ENCODE measurements at places on chromosomes 6 and 20. TPM values are rescaled to one million over a fixed set of nuclear protein-coding genes. Genes with fewer than 3 reads are reported as not detected.

Gene ADTRP
- total RNA-seq, result 1.4 TPM

Gene EBF4
- total RNA-seq, result 1.5 TPM

DNA sequence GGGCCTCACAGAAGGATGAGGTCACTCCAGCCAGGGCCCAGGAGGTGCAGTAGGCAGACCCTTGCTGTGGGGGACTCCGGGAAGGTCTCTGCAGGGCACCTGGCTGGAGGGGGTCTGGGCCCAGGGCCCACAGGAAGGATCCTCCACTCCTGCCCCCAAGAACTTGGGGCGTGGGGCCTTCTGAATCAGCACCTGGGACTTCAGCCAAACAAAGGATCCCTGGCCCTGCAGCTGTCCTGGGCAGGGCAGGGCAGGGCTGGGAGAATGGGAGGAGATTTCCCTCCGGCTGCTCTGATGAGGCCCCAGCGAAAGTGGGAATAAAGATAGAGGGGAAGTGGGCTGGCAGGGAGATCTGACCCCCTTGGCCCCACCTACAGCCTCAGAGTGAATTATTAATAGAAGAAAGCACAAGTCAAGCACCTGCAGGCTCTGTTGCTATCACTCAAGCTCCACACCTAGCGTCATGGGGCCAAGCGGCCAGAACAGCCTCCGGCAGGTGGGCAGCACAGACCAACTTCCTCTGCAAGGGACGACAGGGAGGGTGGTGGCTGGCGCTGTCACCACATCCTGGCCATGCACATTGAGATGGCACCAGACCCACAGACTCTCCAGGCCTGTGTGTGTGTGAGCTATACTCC, 61.6 kb upstream of the MRPS10 start:
- peak; percentile 79 for DNase-seq

DNA sequence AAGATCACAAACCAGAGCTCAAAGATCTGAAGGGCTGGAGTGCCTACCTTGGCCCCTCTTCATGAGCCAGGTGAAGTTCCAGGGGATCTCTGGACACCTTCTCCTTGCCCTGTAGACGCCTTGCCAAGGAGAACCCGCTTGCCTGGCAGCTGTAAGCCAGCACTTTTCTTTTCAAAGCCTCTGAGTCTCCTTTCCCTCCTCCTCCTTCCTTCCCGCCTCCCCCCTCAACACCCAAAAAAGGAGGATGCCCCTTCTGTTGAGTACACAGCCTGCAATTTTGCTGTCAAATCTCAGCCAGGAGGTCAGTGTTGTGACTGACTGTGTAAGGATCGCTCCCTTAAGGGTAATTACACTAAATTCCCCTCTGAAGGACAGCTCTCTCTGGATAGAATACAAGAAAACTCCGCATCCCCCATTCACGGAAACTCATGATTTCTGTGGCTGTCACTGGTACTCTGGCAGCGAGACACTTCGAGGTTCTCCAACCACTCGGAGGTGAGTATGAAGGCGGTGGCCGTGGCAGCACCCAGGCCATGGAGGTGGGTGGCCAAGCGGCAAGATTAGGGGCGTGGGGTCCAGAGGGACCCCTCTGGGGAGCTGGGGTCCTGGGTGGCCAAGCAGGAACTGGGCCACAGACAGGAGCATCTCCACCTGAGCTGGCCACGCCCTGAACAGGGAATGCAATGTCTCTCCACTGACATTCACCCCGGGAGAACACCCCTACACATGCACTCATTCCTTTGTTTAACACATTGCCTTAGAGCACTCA, 23.2 kb upstream of the FOXP4 start:
- no peak for DNase-seq

- DNase-seq, result no peak
Measured at GRCh38 chr6:13371421-13372072, 43.2 kb upstream of the TBC1D7 start.

DNA sequence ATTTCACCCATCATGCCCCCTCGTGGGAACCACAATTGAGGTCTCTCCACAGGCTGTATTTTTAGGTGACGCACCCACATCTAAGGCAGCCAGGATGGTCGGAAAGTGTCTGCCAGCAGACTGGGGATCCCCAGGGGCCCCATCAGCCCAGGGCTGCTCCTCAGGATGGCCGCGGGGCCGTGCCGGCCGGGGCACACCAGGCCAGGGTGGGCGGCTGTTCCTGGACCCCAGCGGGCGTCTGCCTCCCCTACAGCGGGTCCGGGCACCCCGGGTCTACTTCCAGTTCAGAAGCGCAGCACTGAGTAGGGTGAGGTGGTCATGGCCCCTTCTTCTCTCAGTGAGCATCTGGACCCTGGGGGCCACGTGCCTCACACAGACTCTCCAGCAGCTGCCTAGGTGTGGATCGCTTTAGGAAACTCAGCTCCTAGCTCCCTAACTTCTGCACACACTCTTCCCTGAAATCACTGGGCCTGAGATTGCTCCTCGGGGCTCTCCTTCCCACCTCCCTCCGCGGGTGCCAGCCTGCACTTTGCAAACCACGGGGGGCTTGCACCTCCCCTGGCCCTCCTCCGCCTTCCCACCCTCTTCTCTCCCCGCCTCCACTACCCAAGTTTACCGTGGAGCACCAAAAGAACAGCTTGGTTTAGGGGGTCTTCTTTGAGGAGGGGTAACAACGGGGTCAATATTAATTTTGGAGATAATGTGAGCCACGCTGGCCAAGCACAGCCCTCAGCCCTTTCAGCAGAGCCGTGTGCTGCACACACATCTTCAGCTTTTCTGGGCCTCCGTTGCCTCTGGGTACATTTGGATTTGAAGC, 14.2 kb upstream of the FOXC1 start:
- no peak for DNase-seq

DNA sequence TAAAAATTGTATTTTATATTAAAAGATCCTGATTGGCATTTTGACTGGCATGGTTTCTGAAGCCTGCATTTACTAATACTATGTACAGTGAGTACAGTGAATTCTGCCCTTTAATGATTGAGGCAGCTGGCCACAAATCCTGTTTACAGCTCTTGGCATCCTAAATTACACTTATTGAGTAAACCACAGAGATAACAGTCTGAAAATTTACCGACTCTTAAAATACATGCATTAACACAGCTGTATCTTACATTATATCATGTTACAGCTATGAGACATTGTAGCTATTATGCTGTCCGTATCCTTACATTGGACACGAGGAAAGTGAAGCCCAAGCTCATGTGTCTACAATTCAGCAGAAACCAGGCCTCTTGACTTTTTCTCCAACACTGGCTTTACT, 90.8 kb downstream of the FAM83B start:
- no peak for DNase-seq

- no peak for DNase-seq
Measured at GRCh38 chr6:77450924-77451323, 12.4 kb downstream of the HTR1B start.
